Activated T-cell treated with anti-CD3 and anti-CD28 coated beads, Interleukin-2, amount 50 U/mL, for 1 hour (primary cell): ENCODE measurements at places on chromosomes 1 and 21.

GRCh38 chr21:34949499-34949898 is 99.6 kb downstream of the RUNX1 start:
- DNase-seq = no peak

DNA sequence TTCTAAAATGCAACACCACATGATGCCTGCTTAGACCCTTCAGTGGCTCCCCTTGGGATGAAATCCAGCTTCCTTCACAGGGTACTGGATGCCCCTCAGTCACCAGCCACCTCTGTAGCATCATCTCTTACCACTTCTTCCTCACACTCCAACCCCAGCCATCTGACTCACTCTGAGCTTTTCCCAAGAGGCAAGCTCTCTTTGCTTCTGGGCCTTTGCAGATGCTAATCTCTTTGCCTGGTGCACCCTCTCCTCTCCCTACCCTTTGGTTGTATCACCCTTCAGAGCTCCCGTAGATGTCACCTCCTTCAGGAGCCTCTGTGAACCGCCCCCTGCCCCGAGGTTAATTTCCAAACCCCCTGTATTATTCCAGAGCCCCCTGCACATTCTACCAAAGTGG is 164.8 kb upstream of the ZC3H12A start:
- no peak for DNase-seq

DNA sequence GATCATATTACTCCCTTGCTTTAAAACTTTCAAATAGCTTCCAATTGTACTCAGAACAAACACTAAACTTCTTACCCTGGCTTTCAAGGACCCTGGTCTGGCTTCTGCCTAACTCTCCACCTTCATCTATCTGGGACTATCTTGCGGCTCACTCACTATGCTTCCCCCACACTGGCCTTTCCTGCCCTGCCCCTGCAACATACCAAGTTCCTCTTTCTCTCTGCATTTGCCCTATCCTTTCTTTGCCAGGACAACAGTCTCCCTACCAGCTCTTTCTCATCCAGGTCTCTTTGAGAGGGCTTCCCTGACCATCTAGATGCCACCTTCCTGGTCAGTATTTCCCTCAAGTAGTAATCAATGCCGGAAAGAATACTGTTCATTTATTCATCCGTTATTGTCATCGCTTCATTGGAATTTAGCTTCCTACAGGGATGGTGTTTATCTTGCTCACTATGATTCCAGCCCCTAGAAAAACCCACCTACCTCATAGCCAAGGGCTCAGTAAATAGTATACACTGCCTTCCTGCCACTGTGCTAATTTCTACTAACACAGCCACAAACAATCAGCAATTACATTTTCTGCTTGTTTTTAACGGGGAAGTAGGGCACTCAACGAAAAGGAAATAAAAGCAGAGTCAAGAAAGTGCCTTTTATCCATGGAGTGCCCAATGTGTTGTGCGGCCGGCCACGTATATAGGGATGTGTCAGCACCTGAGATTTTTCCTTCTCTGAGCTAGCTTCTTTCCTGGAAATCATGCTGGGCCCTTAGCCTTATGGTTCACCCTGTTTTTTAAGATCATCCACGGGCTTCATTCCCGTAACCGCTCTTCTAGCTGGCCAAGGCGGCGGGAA is 521 bp upstream of the CDC7 start:
- DNase-seq = no peak

GRCh38 chr1:113103977-113104376 is 31.0 kb downstream of the LRIG2 start:
- no peak for DNase-seq

DNA sequence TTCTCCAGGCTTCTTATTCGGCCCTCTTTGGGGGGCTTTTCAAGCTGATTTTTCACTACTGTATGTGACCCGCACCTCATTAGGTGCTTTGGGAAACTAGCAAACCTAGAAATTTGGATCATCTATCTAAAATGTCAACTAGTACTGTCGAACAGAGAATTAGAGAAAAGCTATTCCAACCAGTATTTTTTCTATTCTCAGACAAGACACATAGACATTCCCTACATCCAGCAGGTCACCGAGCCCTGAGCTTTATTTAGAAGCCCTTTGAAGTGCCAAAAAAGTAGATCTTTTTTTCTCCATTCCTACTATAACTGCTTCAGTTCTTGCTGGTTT is 310 bp upstream of the SSR2 start:
- DNase-seq = no peak

DNA sequence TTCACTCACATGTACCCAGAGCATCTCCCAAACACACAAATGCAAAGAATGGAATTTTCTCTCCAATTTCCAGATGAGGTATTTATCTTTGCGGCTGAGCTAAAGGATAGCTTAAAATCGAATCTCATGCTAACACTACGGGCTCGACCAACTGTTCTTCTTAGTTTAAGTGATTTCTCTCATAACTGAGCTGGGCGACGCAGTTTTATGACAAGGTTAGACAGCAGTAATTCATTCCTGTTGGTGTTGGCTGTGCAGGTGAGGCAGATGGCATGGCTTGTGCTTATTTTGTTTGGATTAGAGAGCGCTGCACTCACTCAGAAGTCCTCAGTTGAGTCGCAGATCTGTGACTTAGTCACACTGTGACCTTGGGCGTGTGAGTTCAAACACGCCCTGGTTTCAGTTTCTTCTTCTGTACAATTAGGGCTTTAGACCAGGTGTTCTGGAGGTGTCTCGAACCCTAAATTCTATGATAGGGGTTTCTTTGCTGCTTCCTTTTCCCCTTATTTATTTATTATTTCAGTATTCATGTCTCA is 41.5 kb upstream of the MRPS6 start:
- no peak for DNase-seq

DNA sequence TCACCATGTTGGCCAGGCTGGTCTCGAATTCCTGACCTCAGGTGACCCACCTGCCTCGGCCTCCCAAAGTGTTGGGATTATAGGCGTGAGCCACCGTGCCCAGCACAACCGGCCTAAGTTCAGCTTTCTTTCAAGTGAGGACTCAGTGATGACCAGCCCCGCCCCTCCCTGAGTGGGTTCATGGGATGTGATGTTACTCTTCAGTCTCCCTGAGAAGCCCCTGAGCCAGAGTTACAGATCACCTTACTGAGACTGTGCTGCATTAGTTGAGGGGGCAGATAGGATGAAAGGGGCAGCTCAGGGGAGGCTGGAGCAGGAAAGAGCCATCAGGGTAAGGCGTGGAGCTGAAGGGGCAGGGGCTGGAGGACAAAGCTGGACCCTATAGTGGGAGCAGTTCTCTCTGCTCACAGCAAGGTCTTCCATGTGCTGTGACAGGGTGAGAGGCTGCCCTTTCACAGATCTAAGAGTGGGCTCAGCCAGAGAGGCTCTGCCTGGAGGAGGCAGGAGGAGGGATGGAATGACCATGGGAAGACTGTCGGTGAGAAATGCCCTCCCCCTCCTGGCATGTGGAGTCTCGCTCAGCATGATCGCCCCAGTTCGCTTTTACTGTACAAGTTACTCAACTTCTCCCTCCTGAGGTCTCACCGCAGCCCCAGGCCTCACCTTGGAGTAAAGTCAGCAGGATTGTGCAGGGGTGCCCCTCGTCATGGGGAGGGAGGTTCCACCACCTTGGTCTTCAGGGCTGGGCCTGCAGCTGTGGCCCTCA is 13.4 kb downstream of the SH2D2A start:
- DNase-seq = peak; percentile 44

DNA sequence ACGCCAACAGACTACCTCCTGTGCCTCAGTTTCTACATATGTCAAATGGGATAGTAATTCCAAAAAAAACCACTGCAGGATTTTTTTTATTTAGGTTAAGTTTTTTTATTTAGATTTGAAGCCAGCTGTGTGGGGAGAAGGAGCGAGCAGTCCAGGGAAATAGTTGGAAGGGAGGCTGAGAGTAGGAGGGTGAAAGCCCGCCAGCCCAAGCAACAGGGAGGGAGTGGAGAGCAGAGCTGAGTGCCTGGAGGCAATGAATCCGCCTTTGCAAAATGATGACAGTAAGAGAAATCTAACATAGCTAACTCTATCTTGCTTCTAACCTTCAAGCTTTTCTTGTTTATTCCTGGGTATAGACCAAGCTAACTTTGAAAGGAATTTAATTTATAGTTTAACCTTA is 15.6 kb upstream of the C1orf198 start:
- DNase-seq = no peak

DNA sequence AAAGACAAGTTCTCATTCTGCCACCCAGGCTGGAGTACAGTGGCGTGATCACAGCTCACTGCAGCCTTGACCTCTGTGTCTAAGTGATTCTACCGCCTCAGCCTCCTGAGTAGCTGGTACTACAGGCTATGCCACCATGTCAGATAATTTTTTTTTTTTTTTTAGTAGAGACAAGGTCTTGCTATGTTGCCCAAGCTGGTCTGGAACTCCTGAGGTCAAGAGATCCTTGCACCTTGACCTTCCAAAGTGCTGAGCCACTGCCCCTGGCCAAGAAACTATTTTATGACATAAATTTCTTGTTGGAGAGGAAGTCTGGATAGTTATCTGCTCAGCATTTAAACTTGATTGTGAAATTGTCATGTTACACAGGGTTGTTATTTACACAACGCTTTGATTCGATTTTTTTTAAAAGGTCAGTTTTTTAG is 2.1 kb downstream of the SCCPDH start:
- no peak for DNase-seq

DNA sequence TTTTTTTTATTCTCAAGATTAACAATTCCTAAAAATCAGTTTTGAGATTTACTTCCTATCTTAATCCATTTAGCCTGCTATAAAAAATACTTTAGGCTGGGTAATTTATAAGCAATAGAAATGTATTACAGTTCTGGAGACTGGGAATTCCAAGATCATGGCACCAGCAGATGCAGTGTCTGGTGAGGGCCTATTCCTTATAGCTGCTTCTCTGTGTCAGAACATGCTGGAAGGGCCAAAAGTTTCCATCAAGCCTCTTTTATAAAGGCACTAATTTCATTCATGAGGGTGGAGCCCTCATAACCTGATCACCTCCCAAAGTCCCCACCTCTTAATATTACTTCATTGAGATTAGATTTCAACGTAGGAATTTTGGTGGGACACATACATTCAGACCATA is 41.7 kb downstream of the RNF2 start:
- DNase-seq = no peak

GRCh38 chr1:59429656-59430055 is 132.8 kb downstream of the FGGY start:
- DNase-seq = no peak

GRCh38 chr1:36622741-36623648 is 140.3 kb upstream of the CSF3R start:
- DNase-seq = no peak

GRCh38 chr1:118306851-118307250 is 121.8 kb upstream of the SPAG17 start:
- DNase-seq = no peak

- DNase-seq = no peak
These were observed 7.4 kb downstream of the KYAT3 start for GRCh38 chr1:88985032-88985431.

- DNase-seq = no peak
These were observed 102.7 kb upstream of the IVNS1ABP start for GRCh38 chr1:185419718-185420117.

DNA sequence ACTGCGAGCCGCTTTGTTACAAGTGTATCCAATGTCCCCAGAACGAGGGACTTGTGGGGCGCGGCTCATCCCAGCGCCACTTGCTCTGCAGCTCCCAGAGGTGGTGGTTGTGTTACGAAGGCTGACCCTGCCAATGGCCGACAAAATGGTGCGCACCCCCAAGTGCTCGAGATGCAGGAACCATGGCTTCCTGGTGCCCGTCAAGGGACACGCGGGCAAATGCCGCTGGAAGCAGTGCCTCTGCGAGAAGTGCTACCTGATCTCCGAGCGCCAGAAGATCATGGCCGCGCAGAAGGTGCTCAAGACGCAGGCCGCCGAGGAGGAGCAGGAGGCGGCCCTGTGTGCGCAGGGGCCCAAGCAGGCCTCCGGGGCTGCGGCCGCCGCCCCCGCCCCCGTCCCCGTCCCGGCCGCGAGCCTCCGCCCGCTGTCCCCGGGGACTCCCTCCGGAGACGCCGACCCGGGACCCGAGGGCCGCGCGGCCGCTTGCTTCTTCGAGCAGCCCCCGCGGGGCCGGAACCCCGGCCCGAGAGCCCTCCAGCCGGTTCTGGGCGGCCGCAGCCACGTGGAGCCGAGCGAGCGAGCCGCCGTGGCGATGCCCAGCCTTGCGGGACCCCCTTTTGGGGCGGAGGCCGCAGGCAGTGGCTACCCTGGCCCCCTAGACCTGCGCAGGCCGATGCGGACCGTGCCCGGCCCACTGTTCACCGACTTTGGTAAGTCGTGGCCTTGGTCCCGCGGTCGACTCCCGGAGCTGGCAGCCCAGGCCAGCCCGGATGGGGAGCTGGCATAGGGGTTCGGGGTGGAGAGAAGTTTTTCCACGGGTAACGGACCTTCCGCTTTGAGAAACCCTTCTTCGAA is at the start of gene DMRTB1:
TSS of gene DMRTB1 (plus strand) at position 79 of the 855 bp plus-strand sequence. CDS start at position 134, 55 bp downstream.
- no peak for DNase-seq

GRCh38 chr1:115837740-115838421 is 3.0 kb downstream of the NHLH2 start:
- DNase-seq = no peak

DNA sequence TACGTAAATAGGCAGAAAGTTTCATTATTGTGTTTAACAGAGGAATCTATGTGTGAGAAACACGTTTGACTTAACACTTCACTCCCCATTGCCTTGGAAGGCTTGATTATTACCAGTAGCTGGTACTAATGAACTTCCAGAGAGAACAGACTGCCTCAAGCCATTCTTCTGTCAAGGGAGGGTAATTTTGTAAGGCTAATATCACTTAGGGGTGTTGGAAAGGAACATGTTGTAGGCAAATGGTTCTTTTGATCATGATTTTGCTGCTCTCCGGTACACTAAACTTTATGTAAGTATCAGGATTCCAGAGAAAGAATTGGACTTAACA is 1.8 kb downstream of the LAMC1 start:
- DNase-seq = no peak

DNA sequence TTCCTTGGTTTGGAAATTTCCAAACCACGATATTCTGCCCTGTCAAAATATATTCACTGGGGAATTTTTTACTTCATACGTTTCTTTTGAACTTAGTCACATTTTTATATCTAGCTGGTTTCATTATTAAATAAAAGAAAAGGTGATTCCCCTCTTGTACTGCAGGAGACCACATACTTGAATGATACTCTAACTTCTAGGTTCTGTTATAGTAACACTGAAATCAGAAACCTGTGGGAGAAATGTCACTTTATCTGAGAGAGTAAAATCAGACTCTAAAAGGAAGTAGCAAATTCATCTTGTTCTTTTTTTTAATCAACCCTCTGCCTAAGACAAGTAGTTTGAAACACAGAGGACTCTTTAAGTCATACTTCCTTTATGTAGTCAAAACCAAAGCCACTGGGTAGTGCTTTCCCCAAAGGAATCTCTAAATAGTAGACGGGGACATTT is 34.4 kb downstream of the MRPL39 start:
- DNase-seq = no peak

DNA sequence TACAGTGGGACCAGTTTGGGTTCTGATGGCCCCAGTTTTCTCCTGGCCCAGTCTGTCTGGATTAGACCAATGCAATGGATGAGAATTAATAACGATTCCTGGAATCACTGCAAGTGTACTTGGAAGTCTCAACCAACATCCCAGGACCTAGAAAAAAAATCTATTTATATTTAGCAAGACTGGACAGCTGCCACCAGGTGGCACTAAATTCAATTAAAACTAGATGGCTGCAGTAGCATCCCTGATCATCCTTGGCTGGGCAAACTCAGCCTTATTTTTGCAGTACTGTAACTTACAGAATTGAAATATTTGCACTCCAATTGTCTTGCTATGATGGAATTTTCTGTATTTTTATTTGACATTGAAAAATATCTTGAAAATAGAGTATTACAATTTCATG is 165.7 kb downstream of the NCAM2 start:
- DNase-seq = peak; percentile 19

- DNase-seq = no peak
These were observed 81.5 kb downstream of the PTGER3 start for GRCh38 chr1:70966018-70966638.

GRCh38 chr1:168728473-168729404 is at the start of gene DPT:
TSS of gene DPT (minus strand) at chr1:168729206. CDS start at chr1:168729174, 32 bp downstream.
- no peak for DNase-seq
